ENCODE measurements at places on chromosomes 11 and 22. TPM values are rescaled to one million over a fixed set of nuclear protein-coding genes. Genes with fewer than 3 reads are reported as not detected.

The ZP1 gene
- total RNA-seq: not detected

- DNase-seq: no peak
Observed at GRCh38 chr11:69812946-69813345, 6.3 kb downstream of the FGF3 start.

The SYT13 gene
- total RNA-seq: not detected

DNA sequence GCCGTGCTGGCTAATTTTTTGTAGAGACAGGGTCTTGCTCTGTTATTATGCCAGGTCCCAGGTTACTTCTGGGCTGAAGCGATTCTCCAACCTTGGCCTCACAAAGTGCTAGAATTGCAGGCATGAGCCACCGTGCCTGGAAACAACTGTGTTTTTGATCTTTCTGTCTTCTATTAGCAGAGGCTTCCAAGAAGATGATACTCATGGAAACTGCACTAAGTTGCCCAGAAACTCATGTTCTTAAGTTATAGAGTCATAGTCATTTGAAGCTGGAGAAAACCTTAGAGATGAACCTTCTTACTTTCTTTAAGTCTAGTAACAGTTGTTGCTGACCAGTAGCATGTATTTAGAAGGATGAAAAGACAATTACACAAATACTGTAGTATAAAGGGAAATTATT lies 37.1 kb upstream of the HSPA8 start:
- DNase-seq: no peak

DNA sequence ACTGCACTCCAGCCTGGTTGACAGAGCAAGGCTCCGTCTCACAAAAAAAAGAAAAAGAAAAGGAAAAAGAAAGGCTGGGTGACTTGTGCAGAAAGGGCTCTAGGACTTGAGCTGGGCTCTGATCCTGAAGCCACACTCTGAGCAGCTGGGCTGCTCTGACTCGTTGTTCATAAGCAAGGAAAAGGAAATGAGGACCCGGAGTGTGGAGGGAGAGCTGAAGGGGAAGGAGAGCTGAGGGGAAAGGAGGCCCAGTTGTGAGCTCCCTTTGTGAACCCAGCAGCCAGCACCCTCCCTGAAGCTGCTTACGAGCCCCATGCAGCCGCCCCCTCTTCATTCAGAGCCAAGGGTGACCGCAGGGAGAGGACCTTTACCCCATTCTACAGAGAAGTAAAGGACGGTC lies 12.3 kb upstream of the SH3BP1 start:
- DNase-seq: peak; percentile 53

DNA sequence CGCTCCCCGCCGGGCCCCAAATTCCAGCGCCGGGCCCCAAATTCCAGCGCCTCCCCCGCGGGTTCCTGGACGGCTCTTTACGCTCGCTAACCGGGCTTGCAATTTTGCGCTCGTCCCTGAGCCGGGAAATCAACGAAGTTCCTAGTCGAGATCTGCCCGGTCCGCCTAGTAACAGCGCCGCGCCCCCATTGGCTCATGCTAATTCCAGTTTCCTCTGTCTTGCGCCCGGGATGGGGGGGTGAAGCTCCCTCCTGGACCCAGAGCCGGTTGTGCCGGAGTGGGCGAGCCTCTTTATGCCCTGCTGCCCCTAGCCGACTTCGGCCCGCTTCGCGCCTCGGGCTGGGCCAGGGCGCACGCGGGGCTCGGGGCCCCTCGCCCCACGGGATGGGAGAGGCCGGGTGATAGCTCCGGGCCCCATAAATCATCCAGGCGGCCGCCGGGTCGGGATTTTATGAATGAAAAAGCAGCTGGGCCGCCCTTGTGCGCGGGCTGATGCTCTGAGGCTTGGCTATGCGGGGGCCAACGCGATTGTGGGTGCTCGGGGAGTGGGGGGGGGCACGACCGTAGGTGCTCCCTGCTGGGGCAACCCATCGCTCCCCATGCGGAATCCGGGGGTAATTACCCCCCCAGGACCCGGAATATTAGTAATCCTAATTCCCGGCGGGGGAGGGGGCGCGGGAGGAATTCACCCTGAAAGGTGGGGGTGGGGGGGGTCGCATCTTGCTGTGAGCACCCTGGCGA lies 1.8 kb upstream of the CCND1 start:
- peak; percentile 97 for DNase-seq

GRCh38 chr11:829176-829846 lies 1.6 kb downstream of the CRACR2B start:
- no peak for DNase-seq

DNA sequence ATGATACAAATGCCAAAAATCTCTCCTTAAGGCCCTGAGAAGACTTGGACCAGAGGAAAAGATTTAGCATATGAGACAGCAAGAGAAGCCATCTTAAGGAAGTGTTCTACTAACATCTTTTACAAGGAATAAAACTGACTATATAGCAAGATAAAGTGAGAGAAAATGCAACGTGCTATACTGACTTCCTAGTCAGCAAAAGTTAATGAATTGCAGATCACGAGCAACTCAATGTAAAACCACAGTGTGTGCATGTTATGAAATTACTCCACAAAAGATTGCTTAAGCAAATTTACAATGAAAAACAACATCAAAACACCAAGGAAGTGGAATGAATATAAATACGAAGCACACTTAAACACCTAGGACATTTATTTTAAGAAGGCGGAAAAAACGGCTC lies 187.5 kb downstream of the CADM1 start:
- no peak for DNase-seq

The CNTN5 gene
- total RNA-seq: not detected

The JHY gene
- 0.32 TPM for total RNA-seq

DNA sequence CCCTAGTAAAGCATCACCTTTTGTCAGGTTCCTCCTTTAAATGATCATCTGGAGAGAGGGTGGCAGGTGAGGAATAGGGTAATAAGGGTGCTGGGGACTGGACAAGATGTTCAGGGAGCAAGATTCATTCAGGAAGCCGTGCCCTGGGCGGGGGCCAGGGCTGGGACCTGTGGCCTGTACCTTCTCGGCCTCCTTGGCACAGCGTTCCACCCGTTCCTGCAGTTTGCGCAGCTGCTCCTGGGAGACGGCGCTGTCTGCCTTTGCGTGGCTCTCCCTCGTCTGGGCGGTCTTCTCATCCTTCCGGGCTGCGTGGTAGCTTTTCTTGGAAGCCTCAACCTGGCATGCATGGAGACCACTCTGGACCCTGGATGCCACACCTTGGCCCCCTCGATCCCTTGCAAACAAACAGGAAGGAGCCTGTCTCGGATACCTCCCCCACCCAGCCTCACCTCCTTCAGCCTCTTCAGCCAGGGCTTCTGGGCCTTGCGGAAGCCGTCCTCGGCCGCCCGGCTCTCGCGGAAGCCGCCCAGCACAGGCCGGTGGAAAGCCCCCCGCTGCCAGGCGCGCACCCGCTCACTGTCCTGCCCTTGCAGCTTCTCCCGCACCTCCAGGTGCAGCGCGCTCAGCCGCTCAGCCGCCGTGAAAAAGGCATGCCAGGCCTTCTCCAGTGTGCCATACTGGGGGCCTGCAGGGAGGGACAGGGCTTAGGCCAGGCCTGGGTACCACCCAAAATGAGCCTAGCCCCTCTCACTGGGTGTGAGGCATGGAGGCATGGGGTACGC lies 3.5 kb upstream of the ARFGAP2 start:
- DNase-seq: no peak

The P2RY2 gene
- total RNA-seq: 3.4 TPM

The MAJIN gene
- not detected for total RNA-seq

DNA sequence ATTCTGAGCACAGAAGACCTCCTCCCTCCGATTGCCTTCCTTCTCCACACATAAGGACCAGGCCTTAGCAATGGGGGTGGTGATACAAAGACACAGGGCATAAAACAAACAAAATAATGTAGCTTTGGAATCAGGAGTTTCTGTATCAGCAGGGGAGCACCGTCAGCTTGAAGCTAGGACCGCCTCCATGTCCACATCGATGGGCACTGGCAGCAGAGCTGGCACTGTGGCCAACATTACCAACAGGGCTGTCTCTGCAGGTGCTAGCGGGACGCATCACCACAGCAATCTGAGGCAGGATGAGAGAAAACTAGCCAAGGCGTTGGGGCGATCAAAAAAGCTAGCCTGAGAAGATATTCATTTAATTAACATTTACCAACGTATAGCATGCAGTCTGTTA lies 201.4 kb downstream of the MAML2 start:
- no peak for DNase-seq

GRCh38 chr11:5004424-5005274 lies 10.0 kb downstream of the OR51L1 start:
- DNase-seq: peak; percentile 73

GRCh38 chr11:60265373-60266214 lies 14.9 kb upstream of the MS4A4A start:
- DNase-seq: peak; percentile 52

The MRGPRX3 gene
- not detected for total RNA-seq

The MGAT3 gene
- not detected for total RNA-seq

- DNase-seq: peak; percentile 58
Observed at GRCh38 chr22:36317658-36318271, 64.8 kb downstream of the APOL1 start.

The CCDC87 gene
- 0.26 TPM for total RNA-seq

- peak; percentile 99 for DNase-seq
Observed at GRCh38 chr11:46710821-46711269, 8.2 kb upstream of the F2 start.

The CCDC15 gene
- total RNA-seq: 1.8 TPM

- DNase-seq: peak; percentile 79
Observed at GRCh38 chr11:62958547-62959421, 26.0 kb downstream of the SLC22A6 start.

GRCh38 chr11:122478986-122479385 lies 176.5 kb upstream of the UBASH3B start:
- DNase-seq: no peak

The WBP2NL gene
- not detected for total RNA-seq

- DNase-seq: no peak
Observed at GRCh38 chr11:124749912-124750311, 2.1 kb downstream of the VSIG2 start.

DNA sequence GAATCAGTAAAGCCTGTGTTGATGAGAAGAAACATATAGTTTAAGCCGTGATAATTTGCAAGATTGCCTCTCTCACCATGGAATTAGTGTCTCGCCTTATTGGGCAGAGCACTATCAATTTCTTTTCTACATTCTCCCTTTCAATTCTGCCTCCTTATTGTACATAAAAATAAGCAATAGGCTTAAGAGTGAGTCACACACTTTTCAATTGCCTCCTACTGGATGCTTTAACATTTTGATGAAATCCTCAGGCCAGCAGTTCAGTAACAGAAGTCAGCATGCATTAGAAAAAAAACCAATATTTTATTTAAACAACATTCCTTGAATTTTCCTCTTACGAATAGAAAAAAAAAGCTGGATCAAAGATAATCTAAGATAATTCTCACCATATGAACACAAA lies 33.8 kb upstream of the VWA5A start:
- DNase-seq: no peak

DNA sequence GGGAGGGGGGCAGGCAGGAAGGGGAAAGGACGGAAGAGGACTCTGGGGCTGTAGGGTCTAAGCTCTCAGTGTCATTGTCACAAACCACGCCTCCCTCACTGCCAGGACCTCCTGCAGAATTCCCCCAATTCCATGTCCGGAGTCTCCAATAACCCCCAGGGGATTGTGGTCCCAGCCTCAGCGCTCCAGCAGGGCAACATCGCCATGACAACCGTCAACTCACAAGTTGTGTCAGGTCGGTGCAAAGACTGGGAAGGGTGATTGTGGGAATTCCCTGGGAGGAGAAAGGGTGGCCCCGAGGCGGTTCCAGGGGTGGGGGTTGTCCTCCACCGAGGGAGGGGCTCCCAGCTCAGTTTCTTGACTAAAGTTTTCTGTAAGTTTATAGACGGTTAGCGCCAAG lies 86.0 kb downstream of the FEZ1 start:
- no peak for DNase-seq

GRCh38 chr22:46078241-46079092 lies 71.9 kb upstream of the PPARA start:
- DNase-seq: peak; percentile 95

The FAM180B gene
- 2.8 TPM for total RNA-seq

DNA sequence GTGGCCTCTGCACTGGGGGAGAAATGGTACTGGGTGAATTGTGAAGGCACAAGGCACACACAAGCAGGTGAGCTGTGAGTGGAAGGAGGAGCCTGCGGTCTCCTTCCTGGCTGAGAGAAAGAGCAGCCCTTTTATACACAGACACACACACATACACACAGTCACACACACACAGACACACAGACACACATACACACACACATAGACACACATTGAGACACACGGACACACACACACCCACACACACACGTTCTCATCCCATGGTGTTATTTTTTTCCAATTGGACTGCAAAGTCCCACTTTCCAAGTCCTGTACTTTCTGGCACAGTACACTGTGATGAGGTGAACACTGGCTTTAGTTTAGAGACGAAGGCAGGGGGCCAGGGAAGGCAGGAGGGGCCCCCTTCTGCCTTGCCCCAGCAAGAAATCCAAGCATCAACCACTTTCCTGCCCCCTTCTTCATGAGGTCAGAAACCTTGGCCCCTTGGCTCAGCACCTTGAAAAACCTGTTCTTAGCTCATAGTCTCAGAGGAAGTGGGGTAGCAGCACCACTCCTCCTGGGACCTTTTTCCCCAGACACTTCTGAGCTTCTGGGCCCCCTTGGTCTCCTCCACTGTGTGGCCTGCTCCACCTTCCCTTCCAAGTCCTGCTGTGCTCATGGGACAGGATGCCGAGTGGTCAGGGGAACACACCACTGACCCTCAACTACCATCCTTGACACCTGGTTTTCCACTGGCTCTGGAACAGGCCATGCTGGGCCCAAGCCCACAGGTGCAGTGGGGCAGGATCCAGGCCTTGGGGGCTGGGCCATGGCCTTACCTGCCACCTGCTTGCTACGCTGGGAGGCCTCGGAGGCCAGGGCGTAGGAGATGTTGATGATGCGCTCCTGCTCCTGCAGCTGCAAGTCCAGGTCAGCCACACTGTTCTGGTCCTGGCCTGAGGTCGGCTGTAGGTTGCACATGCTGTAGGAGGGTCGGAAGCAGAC lies 43.8 kb downstream of the C11orf58 start:
- DNase-seq: no peak

DNA sequence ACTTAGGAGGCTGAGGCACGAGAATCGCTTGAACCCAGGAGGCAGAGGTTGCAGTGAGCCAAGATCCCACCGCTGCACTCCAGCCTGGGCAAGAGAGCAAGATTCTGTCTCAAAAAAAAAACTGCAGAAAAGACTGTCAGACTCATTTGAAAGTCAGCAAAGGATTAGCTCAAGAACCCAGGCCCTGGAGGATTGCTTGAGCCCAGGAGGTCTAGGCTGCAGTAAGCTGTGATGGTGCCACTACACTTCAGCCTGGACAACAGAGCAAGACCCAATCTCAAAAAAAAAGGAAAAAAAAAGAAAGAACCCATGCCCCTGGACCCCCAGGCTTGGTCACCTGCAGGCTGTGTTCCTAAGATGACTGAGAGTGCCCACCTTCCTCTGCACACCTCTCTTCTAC lies 16.2 kb downstream of the LIF start:
- no peak for DNase-seq

GRCh38 chr22:21041937-21042336 lies 3.8 kb upstream of the LRRC74B start:
- peak; percentile 73 for DNase-seq

The XKR3 gene
- not detected for total RNA-seq

- DNase-seq: no peak
Observed at GRCh38 chr11:44127130-44127529, 31.7 kb downstream of the EXT2 start.

The CNGA4 gene
- total RNA-seq: not detected
